ENCODE measurements at places on chromosomes 12 and 14.

DNA sequence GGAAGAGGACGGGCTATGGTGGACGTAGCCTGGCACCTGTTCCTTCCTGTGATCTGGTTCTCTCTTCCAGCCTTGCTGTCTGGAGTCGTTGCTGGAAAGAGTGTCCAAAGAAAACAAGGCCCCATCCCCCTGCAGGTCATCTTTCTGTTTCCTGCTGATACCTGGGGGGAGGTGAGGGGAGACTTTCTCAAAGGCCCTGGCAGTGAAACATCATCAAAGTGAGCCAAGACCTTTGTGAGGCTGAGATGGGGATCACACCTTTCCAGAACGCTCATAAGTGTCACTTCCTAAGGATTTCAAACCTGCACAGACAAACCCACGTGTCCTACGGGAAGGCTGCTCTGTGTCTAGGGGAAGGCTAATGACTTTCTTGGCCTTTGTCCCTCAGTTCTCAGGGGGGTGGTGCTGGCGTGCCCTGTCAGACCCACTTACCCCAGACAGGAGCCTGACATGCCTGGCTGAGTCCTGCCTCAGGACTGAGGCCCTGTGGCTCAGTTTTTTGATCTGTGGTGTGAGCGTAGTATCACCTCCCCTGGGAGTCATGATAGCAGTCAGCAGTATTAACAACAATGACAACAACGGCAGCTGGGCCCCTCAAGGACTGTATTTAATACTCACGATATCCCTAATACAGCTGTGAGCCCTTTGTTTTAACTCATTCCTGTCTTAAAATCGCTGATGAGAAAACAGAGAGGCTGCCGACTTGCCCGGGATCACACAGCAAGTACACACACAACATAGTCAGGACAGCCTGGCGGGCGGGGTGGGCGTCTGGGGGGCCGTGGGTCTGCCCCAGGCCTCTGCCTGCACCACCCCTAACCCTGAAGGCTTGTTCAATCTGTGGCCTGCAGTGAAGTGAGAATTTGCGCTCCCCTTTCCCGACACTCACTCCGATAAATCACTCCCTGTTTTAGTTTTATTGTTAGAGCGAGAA is 235.2 kb downstream of the SLC41A2 start:
- no peak for DNase-seq

GRCh38 chr14:61839507-61839906 is 77.3 kb downstream of the SNAPC1 start:
- no peak for DNase-seq

- DNase-seq = no peak
These were observed 4.4 kb downstream of the CACNA1C start for GRCh38 chr12:2057041-2057794.

DNA sequence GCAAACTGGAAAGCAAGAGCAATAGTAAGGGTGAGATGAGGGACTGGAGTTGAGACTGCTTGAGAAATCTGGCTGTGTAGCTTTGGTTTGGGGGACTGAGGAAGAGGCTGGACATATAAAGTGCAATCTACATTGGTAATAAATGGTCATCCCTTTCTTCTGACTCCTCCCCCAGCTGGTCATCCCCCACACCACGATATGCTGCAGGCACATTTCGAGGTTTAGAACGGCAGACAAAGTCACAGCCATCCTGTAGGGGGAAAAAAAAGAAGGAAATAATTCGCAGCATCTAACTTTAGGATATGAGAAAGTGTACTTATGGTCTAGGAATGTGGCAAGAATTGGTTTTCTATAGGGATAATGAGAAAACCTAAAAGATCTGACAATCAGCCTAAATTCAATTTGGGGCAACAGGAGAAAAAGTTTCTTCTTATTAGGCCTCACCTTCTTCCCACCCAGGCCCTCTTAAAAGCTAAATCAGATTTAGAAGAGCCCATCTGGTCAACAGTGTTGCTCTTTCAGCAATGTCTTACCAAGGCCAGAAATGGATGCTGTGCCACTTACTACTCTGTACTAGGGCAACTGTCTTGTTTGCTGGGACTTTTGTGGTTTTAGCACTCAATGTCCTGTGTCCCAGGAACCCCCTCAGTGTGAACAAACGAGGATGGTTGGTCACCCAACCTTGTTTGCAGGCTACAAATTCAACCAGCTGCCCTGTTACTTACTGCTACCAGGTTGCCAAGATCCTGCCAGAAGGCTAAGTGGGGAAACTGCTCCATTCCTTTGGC is 7.6 kb downstream of the M6PR start:
- no peak for DNase-seq

- DNase-seq = no peak
These were observed 598.8 kb downstream of the SLC16A7 start for GRCh38 chr12:60194678-60195077.

GRCh38 chr12:47989023-47989417 is 15.3 kb downstream of the COL2A1 start:
- DNase-seq = no peak

DNA sequence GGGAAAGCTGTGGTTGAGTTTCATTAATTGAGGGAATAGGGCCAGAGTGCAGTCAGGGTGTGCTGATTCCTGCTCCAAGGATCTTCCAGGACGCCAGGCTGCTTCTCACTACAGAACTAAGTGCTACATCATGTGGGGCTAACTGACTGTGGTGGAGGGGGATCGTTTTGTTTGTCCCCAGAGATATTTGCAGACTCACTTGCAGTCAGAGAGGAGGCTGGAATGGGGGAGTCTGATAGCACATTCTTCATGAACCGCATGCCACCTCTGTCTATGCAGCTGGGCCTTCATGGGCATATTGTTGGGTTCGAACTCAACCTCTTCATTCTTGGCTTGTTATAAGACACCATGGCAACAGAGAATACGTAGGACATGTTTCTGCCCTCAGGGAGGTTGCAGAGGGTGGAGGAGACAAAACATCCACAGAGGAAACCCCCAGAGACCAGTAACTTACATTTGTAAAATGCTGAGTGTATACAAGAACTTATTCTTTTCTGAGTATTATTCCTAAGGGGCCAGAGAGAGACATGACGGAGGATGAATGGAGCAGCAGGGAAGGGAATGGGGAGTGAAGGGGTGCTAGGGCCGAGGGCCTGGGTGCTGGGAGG is 13.0 kb downstream of the KRT7 start:
- DNase-seq = no peak

DNA sequence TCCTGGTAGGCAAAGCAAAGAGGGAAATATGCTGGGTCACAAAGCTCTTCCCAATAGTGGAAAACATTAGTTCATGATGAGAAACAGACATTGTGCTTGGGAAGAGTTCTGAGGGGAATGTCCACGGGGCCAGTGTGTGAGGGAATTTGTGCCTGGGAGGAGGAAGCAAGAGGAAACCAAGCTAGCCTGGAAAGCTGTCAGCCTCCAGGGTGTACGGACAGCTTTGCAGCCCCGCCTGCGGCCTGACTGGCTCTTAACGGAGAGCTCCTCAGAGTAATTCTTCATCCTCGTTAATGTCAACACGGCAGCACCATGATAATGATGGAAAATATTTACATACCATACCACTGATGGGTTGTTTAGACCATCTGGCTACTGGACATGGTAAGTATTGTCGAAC is 32.4 kb downstream of the PITPNM2 start:
- DNase-seq = no peak

DNA sequence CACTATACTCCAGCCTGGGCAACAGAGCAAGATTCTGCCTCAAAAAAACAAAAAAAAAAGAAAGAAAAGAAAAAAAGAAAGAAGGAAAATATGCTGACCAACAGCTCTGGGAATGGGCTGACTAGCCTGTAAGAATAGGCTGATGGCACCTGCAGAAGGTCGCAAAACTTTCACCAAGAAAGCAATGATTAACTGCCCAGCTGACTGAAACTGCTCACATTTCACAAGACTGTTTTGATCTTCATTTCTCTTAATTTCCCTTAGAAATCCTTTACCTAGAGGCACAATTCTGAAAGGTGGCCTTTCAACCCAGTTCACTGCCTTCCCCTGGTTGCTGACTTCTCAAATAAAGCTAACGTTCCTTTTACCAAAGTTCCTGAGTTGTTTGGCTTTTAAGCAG is 12.4 kb downstream of the BEST3 start:
- DNase-seq = no peak
